Stimulated activated CD4-positive, alpha-beta T cell treated with anti-CD3 and anti-CD28 coated beads, Interleukin-12 subunit alpha, Interleukin-12 subunit beta, amount 100 ng/mL, for 4 hours (primary cell): ENCODE measurements at places on chromosomes 7 and 10.

DNA sequence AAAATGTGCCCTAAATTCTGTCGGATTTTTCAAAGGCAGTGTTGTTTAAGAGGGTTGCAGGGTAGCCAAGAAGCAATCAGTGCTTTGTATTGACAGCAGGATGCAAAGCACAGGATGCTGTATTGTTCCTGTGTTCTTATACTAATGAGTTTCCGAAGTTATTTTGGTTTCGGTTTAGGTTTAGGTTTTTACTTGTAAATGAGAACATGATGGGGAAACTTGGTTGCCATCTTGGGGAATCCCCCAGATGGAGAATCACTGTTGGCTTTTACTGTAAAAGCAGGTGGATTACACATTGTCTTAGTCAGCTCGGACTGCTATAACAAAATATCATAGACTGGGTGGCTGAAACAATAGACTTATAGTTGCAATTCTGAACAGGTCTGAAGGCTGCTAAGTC is 72.1 kb downstream of the INHBA start:
- no peak for DNase-seq

- no peak for DNase-seq
These were observed 288.8 kb downstream of the USP6NL start for GRCh38 chr10:11322698-11323097.

DNA sequence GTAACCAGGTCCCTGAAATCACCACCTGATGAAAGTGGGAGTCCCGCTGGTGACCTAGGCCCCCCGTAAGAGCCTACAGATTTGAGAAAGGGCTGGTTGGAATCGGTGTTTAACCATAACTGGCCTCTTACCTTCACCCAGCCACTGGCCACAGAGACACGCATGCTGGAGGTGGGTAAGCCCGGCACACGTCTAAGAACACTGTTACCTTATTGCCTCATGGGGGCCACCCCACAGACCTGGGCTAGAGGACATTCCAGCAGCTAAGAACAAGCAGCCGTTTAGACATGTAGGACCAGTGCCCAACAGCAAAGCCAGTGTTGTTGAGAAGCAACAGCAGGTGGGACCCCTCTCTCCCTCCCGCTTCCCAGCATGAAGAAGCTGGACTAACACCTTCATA is 2.5 kb upstream of the GDF2 start:
- no peak for DNase-seq

GRCh38 chr7:5218564-5219360 is 28.7 kb downstream of the WIPI2 start:
- DNase-seq = no peak

- no peak for DNase-seq
These were observed 2.2 kb upstream of the PDK4 start for GRCh38 chr7:95598511-95598910.

GRCh38 chr10:123837756-123838155 is 53.9 kb downstream of the CPXM2 start:
- DNase-seq = no peak

DNA sequence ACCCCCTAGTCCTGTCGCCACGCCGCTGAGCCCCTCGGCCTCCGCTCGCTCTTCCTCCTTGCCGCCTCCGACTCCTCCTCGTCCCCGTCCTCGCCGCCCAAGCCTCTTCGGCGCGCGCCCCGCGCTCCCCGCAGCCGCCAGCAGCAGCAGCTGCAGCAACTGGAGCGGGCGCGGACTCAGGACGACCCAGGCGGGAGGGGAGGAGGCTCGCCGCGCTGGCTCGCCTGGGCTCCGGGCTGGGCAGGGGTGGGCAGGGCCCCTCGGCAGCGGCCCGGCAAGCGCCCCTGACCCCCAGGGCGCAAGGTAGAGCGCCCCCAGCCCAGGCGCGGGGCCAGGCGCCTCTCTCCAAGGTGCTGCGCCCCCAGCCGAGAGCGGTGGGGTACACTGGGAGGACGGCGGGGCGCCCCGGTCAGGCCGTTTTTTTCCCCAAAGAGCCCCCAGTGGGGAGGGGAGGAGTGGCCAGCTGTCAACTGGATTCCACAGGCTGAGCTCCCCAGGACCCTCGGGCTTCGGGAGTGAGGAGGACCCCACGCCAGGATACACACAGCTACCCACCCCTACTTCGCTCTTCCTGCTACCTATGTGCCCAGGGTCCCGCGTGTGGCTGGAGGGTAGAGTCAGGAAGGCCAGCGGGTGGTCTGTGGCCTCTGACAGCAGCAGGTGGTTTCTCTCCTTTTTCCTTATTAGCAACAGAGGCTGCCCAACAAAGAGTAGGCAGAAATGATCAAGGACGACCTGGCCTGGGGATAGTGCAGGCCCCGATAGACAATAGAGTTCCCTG is 903 bp upstream of the KCNMA1 start:
- DNase-seq = no peak

DNA sequence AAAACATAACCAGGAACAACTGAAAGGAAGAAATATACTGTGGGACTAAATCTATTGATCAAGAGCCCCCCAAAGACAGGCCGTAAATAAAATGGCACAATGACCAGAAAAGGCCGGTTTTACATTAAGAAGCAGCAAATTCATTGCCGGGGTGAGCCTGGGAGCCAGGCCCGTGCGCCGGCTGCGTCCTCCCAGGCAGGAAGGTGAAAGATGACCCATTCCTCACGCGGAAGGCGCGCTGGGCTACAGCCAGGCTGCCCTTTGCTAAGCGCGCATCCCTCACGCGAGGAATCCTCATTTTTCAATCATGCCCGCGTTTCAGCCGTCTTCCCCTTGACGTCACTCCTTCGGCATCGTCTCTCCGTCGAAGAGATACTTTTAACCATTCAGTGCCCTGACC is 47.6 kb upstream of the MGMT start:
- no peak for DNase-seq

GRCh38 chr7:105759670-105760550 is 116.5 kb downstream of the ATXN7L1 start:
- peak; percentile 15 for DNase-seq

DNA sequence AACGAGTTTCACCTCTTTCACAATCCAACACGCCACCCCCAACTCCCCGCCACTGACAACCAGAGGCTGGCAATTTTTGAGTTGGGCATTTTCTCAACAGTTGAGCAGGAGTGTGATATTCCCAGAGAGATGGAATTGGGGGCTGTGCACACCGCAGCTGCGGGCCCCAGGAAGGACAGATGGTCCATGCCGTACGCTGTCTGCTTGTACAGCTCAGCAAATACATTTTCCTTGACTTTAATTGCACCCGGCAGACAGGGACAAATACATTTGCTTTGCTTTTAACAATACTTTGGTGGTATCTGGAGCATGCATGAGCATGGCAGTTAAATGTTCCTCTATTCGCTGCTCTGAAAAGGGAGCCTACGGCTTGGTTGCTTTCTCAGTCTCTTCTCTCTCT is 354.2 kb upstream of the DPP6 start:
- no peak for DNase-seq

GRCh38 chr10:28592953-28593352 is 60.0 kb downstream of the WAC start:
- no peak for DNase-seq

- peak; percentile 22 for DNase-seq
These were observed 101.6 kb downstream of the DYNC2I1 start for GRCh38 chr7:158957921-158958491.

DNA sequence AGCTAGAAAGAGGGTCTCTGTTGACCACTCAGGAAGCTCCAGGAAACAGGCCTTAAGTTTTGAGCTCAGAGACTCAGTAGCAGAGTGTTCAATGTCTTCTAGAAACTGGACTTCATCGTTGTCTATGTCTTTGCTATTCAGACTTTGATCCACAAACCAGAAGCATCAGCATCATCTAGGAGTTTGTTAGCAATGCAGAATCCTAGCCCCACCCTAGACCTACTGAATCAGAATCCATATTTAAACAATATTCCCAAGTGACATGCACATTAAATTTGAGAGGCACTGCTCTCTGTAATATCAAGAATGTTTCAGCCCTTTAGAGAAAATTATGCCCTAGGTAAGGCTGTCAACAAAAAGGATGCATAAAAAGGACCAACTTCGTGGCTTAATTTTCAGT is 12.9 kb upstream of the OGDHL start:
- no peak for DNase-seq

GRCh38 chr7:101947899-101948298 is 130.5 kb downstream of the CUX1 start:
- no peak for DNase-seq

DNA sequence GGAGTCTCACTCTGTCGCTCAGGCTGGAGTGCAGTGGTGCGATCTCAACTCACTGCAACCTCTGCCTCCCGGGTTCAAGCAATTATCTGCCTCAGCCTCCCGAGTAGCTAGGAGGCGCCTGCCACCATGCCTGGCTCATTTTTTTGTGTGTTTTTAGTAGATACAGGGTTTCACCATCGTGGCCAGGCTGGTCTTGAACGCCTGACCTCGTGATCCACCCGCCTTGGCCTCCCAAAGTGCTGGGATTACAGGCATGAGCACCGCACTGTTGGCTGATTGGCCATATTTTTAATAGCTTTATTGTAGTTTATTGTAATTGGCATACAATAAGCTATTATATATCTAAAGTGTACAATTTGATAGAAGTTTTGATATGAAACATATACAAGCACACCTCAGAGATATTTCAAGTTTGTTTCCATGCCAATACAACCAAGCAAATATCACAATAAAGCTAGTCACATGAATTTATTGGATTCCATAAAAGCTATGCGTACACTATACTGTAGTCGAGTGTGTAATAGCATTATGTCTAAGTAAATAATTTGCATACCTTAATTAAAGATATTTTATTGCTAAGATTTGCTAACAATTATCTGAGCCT is 5.6 kb downstream of the PLEKHS1 start:
- no peak for DNase-seq

DNA sequence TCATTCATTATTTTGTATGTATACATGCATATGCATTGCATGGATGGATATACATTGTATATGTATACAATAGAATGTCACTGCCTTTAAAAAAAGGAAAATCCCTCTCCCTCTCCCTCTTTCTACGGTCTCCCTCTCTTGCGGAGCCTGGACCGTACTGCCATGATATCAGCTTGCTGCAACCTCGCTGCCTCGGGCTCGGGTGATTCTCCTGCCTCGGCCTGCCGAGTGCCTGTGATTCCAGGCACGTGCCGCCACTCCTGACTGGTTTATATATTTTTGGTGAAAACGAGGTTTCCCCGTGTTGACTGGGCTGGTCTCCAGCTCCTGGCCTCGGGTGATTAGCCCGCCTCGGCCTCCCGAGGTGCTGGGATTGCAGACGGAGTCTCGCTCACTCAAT is 24.4 kb downstream of the IPMK start:
- DNase-seq = no peak

DNA sequence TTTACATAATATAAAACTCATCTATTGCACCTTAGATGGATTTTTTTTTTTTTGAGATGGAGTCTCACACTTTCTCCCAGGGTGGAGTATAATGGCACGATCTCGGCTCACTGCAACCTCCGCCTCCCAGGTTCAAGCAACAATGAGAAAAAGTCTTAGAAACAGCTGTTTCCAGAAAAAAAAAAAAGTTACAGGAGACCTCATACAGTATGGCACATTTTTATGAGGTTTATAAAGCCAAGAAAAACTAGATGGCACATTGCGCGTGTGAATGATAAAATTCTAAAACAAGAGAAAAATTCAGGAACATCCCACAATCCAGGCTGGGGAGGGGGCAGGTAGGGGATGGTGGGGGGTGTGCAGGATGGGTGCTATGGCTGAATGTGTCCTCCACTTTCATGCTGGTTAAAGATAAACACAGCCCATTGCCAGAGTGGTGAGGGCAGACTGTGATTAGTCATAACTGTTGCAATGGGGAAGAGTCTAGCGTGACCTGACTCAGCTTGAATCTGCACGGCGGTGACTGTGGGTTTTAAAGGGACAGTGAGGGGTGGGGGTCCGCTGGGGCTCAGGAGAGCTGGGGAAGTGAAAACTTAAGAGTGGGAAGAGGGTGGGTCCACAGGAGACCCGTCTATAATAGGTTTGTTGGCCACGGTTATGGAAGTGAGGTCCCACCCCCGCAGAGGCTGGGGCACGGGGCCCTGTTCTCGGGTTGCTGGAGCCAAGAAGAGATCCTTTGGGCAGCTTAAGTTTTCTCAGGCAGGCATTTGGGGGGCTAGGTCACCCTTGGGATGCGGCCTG is 11.9 kb upstream of the LRRC27 start:
- DNase-seq = no peak

DNA sequence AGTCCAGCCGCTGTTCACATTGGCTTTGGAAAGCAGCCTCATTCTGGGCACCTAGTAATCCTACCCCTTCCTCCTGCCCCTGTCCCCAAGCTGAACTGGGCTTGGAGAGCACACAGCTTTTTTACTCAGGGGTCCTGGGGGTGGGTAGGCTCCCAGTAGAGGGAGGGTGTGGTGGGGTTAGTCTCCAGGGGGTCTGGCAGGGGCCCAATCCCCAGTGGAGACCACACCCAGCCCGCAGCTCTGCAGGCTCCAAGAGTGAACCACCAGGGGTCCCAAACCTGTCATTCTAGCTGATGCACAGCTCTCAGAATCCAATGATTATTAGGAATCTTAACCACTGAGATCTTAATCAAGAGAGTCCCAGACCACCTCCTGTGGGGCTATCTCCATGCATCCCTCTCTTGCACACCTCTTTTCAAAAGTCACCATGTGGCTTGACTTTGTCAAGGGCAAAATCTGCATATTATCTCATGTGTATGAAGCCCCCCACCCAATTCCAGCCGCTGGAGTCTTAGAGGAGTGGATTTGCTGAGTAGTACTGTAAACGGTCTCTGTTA is 2.7 kb downstream of the HOXA11 start:
- DNase-seq = no peak
